Aorta (tissue), 5 donors: ENCODE measurements at places on chromosomes 13 and 19. TPM values are rescaled to one million over a fixed set of nuclear protein-coding genes. Genes with fewer than 3 reads are reported as not detected.

The DIRAS1 gene
- 1.7 TPM for total RNA-seq

- no peaks in the 10 kb centered on the region for H3K36me3 ChIP-seq
- no peaks in the 10 kb centered on the region for H3K27me3 ChIP-seq
- no peaks in the 10 kb centered on the region for H3K4me1 ChIP-seq
- H3K4me3 ChIP-seq = no peak overlapping the region
- no peak for DNase-seq
Measured at GRCh38 chr13:46202188-46202795, 9.4 kb upstream of the LRRC63 start.

The IZUMO2 gene
- total RNA-seq = not detected

GRCh38 chr13:64640002-64640401, 2590.1 kb downstream of the PCDH9 start:
- no peak overlapping the region for H3K27ac ChIP-seq
- DNase-seq = no peak
- H3K4me3 ChIP-seq = no peak overlapping the region
- H3K4me1 ChIP-seq = no peaks in the 10 kb centered on the region
- H3K27me3 ChIP-seq = no peaks in the 10 kb centered on the region

The LILRB2 gene
- total RNA-seq = 10.2 TPM

GRCh38 chr13:56558698-56559320, 581.9 kb upstream of the PRR20A start:
- no peaks in the 10 kb centered on the region for H3K27me3 ChIP-seq
- H3K27ac ChIP-seq = no peak overlapping the region
- DNase-seq = no peak
- no peaks in the 10 kb centered on the region for H3K4me1 ChIP-seq

The PSG3 gene
- not detected for total RNA-seq

- no peaks in the 10 kb centered on the region for H3K27me3 ChIP-seq
- DNase-seq = no peak
- no peaks in the 10 kb centered on the region for H3K36me3 ChIP-seq
- no peaks in the 10 kb centered on the region for H3K4me1 ChIP-seq
Measured at GRCh38 chr19:18167011-18167410, 6.6 kb upstream of the IFI30 start.

GRCh38 chr13:33202644-33203169, 82.8 kb downstream of the STARD13 start:
- peaks cover 12% of the 10 kb centered on the region for H3K4me1 ChIP-seq
- no peaks in the 10 kb centered on the region for H3K27me3 ChIP-seq
- no peak overlapping the region for H3K4me3 ChIP-seq
- H3K36me3 ChIP-seq = no peaks in the 10 kb centered on the region

- no peak overlapping the region for H3K27ac ChIP-seq
- no peak for DNase-seq
- H3K27me3 ChIP-seq = no peaks in the 10 kb centered on the region
- H3K36me3 ChIP-seq = no peaks in the 10 kb centered on the region
- no peaks in the 10 kb centered on the region for H3K4me1 ChIP-seq
Measured at GRCh38 chr13:94656766-94657165, 55.1 kb downstream of the GPR180 start.

DNA sequence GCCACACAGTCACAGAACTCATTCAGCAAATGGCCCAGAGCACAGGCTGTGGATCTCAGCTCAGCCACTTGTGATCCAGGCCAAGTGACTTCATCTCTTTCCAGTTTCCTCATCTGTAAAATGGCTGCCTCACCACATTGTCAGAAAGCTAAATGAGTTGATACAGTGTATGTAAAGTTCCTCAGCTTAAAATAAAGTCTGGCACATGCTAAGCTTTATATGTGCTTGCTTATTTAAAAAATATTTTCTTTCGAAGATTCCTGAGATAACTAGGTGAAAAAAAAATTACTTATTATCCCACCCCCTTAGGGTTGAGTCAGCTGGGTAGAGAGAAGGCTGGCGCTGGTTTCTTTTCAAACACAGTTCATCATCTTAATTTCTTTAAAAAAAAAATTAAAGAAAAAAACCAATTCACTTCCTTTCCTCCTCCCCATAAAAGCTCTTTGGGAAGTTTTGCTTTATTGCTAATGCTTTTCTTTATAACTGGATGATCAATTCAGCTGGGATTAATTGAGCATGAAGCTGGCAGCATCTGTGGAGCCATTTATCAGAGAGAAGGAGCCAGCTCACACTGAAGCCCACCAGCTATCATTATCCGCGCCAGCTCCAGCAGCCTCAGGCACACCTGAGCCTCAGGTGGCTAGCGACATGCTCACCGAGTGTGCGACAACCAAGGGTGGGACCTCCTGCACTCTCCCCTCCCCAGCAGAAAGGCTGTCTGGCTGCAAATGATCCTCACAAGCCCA, 354.9 kb downstream of the FOXO1 start:
- no peaks in the 10 kb centered on the region for H3K4me1 ChIP-seq
- no peaks in the 10 kb centered on the region for H3K27me3 ChIP-seq
- H3K27ac ChIP-seq = no peak overlapping the region
- DNase-seq = no peak
- H3K36me3 ChIP-seq = no peaks in the 10 kb centered on the region

- H3K4me1 ChIP-seq = no peaks in the 10 kb centered on the region
- no peak for DNase-seq
- no peak overlapping the region for H3K27ac ChIP-seq
- no peaks in the 10 kb centered on the region for H3K27me3 ChIP-seq
- no peak overlapping the region for H3K4me3 ChIP-seq
- no peaks in the 10 kb centered on the region for H3K36me3 ChIP-seq
Measured at GRCh38 chr19:18912933-18913332, 6.3 kb downstream of the COPE start.

DNA sequence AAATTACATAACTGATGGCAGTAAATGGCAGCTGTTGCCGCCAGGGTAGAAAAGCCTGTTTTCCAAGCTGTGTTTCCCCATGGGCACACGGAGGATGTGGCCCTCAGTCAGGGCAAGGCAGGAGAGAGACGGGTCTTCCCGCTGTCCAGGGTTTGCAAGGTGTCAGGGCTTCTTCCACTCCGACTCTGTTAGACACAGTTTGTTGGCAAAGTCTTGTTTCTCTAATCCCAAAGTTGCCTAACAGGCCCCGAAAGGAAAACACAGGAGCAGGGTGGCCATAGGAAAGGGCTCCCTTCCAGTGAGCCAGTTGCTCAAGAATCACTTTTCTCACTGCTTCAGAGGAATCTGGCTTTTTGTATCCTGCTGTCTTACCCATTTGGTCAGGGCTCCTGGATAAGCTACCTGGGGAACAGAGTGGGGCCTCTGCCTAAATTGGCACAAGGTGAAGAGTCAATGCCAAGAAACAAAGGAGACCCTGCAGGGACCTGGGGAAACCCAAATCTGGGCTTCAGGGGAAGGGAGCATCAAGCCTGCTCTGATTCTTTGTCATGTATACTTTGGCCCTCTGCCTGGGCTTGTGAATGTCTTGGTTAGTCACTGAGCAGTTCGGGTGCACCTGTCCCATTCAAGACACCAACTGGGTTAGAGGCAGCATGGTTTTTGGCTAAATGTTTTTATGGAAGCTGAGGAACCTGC, 29.0 kb upstream of the CXCL17 start:
- DNase-seq = no peak
- H3K4me1 ChIP-seq = peaks cover 1% of the 10 kb centered on the region
- H3K27ac ChIP-seq = no peak overlapping the region
- H3K4me3 ChIP-seq = no peak overlapping the region

The CEACAM1 gene
- 5.1 TPM for total RNA-seq

GRCh38 chr19:3975144-3975543, 4.2 kb upstream of the DAPK3 start:
- peaks cover 30% of the 10 kb centered on the region for H3K36me3 ChIP-seq
- H3K27ac ChIP-seq = no peak overlapping the region
- H3K27me3 ChIP-seq = no peaks in the 10 kb centered on the region

DNA sequence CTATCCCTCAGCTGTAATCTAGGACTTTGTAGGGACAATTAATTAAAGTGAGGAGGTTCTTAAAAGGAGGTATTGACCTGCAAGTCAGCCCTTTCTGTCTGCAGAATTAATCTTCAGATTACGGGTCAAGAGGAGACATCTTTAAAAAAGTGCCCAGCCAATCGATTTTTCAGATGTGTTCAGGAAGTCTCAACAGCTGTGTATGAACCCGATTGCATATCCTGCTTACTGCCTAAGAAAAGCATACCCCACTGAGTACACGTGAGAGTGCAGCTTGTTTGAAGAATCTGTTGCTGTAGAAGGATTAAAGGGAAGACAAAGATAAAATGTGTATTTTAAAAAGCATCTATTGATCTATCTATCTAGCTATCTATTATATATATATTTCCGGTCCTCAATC, 1194.5 kb downstream of the UQCRFS1 start:
- H3K27me3 ChIP-seq = no peaks in the 10 kb centered on the region
- no peak for DNase-seq
- H3K36me3 ChIP-seq = no peaks in the 10 kb centered on the region
- H3K4me1 ChIP-seq = no peaks in the 10 kb centered on the region
- H3K4me3 ChIP-seq = no peak overlapping the region

DNA sequence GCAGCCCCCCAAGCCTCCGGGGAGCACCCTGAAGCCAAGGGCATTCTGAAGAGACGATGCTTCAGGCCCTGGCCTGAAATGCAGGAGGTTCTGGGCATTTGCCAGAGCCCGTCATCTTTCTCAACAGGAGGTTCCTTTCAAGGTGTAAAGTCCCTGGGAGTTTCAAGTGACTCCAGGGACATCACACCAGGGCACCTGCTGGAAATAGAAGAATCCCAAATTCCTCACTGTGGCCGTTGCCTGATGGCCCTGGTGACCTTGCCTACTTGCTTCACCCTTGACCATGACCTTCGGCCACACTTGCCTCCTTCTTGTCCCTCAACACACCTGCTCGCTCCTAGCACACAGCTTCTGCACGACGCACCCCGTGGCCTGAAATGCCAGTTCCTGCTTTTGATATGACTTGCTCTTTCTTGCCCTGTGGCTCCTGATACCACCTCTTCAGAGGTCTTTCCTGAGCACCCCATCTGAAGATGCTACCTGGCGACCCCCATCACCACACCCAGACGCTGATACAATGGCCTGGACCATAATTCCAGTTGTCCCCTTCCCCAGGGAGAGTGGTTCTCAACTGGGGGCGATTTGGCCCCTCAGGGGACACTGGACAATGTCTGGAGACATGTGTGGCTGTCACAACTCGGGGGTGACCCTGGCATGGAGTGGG, 3.5 kb downstream of the DPP9 start:
- H3K36me3 ChIP-seq = peaks cover 2% of the 10 kb centered on the region
- no peak overlapping the region for H3K27ac ChIP-seq
- no peaks in the 10 kb centered on the region for H3K27me3 ChIP-seq
- no peak overlapping the region for H3K4me3 ChIP-seq

The MISP gene
- 0.12 TPM for total RNA-seq

The GNA15 gene
- total RNA-seq = 12.5 TPM

GRCh38 chr19:34505321-34506025, 23.9 kb downstream of the WTIP start:
- no peaks in the 10 kb centered on the region for H3K36me3 ChIP-seq
- DNase-seq = no peak
- H3K27ac ChIP-seq = no peak overlapping the region
- H3K4me3 ChIP-seq = no peak overlapping the region

GRCh38 chr13:94020833-94021232, 458.6 kb downstream of the DCT start:
- H3K4me1 ChIP-seq = no peaks in the 10 kb centered on the region
- no peaks in the 10 kb centered on the region for H3K36me3 ChIP-seq
- DNase-seq = no peak
- H3K27ac ChIP-seq = no peak overlapping the region
- no peaks in the 10 kb centered on the region for H3K27me3 ChIP-seq

The SIGLEC8 gene
- total RNA-seq = 0.16 TPM

- H3K4me3 ChIP-seq = no peak overlapping the region
- H3K27ac ChIP-seq = no peak overlapping the region
- H3K36me3 ChIP-seq = no peaks in the 10 kb centered on the region
- DNase-seq = peak; percentile 58
Measured at GRCh38 chr13:78102121-78102677, 183.6 kb upstream of the EDNRB start.

DNA sequence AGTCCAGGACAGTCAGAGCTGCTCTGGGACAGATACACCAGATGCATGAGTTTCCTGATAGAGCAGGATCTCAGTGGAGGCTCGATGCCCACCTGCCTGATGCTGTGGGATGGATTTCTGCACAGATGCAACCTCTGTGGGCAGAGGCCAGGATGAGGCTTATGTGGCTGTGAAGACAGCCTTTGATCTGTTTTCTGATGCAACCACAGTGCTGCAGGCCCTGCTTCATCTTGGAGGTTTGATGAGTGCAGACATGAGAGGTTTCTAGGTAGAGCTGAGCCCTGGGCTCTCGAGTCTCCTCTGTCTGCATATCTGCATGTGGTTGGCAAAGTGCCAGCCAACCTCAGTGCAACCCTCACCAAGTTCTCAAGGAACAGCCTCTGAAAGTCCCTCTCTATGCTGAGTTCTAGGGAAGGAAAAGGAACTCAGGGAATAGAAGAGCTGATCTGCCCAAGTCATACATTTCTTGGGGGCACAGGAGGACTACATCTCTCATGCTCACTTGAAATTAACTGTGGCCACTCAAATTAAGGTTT, 23.1 kb upstream of the TSHZ3 start:
- H3K27ac ChIP-seq = no peak overlapping the region
- no peaks in the 10 kb centered on the region for H3K4me1 ChIP-seq
- no peak overlapping the region for H3K4me3 ChIP-seq
- no peaks in the 10 kb centered on the region for H3K36me3 ChIP-seq

DNA sequence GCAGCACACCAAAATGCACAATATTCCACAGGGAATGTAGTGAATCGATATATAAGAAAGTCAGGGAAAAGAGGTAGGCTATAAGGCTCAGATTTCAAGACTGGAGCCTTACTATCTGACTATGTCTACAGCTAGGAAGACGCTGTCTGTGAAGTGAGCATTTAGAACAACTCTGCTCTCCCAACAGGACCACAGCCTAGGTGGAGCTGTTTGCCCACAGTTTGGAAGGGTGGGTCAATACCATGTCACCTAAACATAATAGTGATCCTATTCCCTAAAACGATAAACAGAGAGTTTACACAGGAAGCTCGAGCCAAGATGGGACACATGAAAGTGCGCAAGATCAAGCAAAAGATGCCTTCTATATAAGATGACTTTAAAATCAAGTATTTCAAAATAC, 2486.0 kb upstream of the PCDH20 start:
- H3K36me3 ChIP-seq = no peaks in the 10 kb centered on the region

The ZNF8 gene
- total RNA-seq = 5.9 TPM
